ENCODE measurements at places on chromosomes 5 and 9. TPM values are rescaled to one million over a fixed set of nuclear protein-coding genes. Genes with fewer than 3 reads are reported as not detected.

The MOCS2 gene
- 48.1 TPM for total RNA-seq

The PCDHGB7 gene
- 14.8 TPM for total RNA-seq

The HSD17B3 gene
- not detected for total RNA-seq

The TEX48 gene
- total RNA-seq, result not detected

The IL13 gene
- not detected for total RNA-seq

DNA sequence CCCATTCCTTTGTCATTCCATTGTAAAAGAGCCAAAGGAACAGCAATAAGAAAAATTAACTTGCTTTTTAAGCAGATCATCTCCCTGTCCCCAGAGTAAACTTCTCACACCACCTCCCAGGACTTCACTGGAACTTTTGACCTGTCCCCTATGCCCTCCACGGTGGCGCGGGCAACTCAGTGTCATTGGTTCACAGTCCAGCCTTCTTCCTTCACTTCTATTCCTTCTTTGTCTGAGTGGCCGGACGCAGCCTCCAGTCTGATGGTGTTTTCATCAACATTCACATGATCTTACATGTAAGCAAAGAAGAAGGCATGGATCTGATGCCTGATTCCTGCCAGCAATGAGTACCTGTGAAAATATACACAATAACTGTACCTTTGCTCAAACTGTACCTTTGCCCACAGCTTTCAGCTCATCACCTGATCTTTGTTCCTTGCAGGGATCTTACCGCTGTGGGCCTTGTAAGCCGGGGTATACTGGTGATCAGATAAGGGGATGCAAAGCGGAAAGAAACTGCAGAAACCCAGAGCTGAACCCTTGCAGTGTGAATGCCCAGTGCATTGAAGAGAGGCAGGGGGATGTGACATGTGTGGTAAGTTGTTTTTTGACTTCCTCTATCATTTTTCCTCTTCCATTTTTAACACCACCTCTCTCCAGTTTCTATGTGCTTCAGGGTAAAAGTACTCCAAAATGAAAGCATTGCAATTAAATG, 32.5 kb downstream of the THBS4 start:
- DNase-seq, result no peak

GRCh38 chr5:138539791-138540190, 3.2 kb downstream of the ETF1 start:
- no peak for DNase-seq

GRCh38 chr9:27602142-27602861, 29.0 kb upstream of the C9orf72 start:
- no peak for DNase-seq

DNA sequence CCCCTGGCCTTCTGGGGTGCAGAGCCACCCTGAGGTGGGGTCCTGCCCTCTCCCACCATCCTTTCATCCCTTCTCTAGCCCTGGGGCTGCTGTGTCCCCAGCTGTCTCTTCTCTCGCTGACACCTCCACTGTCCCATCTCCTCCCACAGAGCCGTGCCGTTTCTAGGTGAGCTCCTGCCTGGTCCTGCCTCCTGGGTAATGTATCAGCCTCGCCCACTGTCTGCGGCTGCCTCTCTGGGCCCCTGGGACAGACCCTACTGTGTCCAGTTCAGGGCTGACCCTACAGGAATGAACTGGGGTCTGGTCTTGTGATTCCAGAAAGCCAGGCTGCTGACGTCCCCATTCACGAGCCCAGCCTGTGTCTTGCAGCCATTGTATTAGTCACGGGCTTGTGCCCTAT, 4.1 kb downstream of the PAEP start:
- DNase-seq, result no peak

- no peak for DNase-seq
Observed at GRCh38 chr9:135614821-135615665, 24.3 kb downstream of the GLT6D1 start.

- DNase-seq, result no peak
Observed at GRCh38 chr5:107943923-107944322, 273.2 kb upstream of the EFNA5 start.

- no peak for DNase-seq
Observed at GRCh38 chr5:135177591-135177990, 143.6 kb upstream of the PITX1 start.

DNA sequence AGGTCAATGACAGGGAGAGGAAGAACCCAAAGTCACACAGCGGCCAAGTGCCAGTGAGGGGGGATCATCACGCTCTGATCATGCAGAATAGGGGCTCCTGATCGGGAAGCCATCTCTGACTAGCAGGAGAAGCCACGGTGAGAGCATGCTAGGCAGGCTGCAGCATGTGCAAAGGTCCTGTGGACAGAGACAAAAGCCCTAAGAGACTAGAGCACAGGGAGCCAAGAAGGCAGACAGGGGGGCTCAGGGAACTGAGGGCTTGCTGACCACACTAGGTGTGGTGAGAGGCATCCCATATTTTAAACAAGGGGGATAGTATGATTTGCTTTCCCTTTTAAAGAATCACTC, 195.1 kb downstream of the CDK5RAP2 start:
- DNase-seq, result no peak

- peak; percentile 19 for DNase-seq
Observed at GRCh38 chr5:135489466-135490244, 37.5 kb upstream of the TIFAB start.

GRCh38 chr9:69582018-69582417, 90.2 kb downstream of the APBA1 start:
- no peak for DNase-seq

DNA sequence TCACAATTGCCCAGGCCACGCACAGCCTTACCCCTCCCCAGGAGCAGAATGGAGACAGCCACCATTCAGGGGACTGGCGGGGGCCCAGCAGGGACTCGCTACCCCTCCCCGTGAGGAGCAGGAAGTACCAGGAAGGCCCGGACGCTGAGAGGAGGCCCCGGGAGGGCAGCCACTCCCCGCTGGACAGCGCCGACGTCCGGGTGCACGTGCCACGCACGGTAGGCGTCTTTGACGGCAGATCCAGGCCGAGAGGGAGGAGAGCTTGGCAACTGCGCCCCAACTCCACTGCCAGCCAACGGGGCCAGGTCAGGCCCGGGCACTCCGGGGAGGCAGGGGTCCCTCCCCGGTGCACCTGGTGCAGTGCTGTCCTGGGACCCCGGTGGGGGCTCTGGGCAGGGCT, 14.0 kb downstream of the DNLZ start:
- DNase-seq, result no peak

DNA sequence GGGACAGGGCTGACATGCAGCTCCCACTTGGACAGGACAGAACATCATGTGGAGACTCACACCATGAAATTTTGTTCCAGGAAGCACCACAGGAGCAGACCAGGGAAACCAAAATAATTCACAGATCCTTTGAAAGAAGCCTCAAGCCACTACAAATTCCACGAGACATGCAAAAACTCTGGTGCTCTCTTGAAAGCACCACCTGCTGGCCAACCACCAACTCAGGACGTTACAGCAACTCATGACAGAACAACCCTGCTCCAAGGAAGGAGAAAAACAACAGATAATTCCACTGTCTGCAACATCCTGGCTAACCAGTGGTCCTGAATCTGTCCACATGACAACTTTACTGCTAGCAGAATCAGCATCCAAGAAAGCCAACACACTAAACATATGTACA, 516.0 kb downstream of the SPATA31D1 start:
- no peak for DNase-seq

GRCh38 chr9:113426701-113427100, 16.2 kb downstream of the C9orf43 start:
- peak; percentile 5 for DNase-seq

DNA sequence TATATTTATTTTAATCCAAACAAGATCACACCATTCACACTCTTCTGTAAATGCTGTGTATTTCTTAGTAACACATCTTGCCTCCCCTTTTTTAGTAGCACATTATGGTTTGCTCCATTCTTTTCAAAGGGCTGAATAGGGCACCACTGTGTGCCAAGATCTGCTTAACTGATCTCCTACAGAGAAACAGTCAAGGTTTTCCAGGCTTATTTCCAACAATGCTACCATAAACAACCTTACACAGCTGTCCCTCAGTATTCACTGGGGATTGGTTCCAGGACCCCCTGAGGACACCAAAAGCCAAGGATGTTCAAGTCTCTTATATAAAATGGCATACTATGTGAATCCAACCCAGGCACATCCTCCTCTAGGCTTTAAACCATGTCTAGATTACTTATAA, 16.5 kb downstream of the GOLM1 start:
- no peak for DNase-seq

GRCh38 chr5:26700759-26701384, 337.5 kb downstream of the CDH9 start:
- DNase-seq, result peak; percentile 28

- DNase-seq, result no peak
Observed at GRCh38 chr9:37669232-37669631, 18.5 kb downstream of the FRMPD1 start.

DNA sequence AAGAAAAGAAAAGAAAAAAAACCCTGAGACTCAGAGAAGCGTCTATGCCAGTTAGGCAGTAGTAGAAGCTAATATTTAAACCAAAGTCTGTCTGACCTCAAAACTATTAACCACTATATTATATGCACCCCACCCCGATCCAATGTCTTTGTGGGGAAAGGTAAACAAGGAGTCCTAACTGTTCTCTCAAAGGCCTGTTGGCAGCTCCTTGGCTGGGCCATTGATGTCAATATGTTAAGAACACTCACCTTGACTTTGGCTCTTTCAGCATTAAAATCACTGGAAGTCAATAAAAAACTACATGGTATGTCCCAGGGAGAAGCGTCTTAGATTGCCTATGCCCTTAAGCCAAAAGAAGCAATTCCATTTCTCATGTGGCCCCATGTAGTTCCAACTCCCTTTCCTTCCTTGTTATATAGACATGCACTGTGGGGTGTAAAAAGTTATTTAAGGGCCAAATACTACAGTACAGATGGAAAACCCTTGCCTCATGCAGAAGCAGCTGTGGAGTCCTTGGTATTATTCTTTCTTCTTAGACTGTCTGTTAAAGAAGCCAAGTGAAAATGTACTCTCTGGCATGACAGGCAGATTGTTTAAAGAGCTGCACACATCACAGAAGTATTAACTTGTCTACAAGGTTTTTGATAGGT, 308.6 kb upstream of the RPS23 start:
- no peak for DNase-seq

DNA sequence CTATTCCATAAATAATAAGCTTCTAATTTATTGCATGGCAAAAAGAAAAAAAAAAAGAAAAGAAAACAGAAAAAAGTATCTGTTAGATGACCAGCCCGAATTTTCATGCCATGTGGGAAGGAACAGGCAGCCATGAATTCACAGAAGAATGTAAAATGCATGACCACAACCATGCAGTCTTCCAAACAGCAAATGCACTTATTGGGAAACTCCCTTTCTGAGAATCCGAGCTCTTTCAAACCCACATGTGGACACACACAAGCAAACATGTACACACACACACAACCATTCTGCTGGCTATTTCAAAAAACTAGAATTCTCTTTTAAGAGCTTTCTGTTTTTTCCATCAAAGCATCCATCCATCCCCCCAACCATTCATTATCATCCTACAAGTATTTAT, 236.1 kb downstream of the DNAH5 start:
- DNase-seq, result peak; percentile 29

DNA sequence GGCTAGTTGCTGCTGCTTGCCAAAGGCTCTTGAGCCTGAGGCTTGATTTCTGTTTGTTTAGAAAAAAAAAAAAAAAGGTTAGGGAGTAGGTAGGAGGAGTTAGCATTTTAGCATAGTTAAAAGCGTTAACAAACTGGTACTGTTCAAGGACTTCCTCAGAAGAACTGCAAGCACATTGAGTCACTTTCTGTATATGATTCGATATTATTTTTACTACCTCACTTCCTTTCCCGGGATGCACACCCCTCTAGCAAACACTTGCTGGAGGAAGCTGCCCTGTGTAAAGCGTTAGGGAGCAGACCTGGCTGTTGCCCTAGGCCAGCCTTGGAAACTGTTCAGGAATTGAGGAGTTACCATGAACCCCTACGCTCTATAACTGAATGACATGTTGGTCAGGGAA, 15.7 kb upstream of the CEP120 start:
- DNase-seq, result no peak
